NCI-H2171 treated with DMSO at 0.1 percent for 48 hours (cell line): ENCODE measurements at places on chromosomes 1 and 21.

DNA sequence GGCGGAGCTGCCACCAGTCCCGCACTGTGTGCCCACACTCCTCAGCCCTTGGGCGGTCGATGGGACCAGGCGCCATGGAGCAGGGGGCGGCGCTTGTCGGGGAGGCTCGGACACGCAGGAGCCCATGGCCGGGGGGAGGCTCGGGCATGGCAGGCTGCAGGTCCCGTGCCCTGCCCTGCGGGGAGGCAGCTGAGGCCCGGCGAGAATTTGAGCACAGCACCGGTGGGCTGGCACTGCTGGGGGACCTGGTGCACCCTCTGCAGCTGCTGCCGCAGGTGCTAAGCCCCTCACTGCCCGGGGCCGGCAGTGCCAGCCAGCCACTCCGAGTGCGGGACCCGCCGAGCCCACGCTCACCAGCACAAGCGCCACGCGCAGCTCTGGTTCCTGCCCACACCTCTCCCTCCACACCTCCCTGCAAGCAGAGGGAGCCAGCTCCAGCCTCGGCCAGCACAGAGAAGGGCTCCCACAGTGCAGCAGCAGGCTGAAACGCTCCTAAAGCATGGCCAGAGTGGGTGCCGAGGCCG lies 267.7 kb downstream of the RYR2 start:
- DNase-seq, result no peak

DNA sequence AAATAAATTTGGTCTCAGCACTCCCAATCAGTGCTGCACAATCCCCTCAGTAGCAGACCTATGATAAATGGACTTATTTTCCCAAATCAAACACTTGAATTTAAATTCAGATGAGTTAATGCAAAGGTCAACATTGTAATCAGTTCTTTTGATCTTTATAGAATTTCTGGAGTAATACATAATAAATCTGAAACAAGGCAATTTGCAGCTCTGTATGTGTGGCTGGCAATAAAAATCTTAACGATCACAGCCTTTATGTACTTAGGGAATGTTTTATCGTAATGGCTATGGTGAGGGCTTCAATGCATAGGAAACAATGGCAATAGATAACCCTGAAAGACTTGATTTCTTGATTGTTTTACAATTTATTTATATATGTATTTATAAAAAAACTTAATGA lies 91.4 kb downstream of the GPATCH2 start:
- no peak for DNase-seq

DNA sequence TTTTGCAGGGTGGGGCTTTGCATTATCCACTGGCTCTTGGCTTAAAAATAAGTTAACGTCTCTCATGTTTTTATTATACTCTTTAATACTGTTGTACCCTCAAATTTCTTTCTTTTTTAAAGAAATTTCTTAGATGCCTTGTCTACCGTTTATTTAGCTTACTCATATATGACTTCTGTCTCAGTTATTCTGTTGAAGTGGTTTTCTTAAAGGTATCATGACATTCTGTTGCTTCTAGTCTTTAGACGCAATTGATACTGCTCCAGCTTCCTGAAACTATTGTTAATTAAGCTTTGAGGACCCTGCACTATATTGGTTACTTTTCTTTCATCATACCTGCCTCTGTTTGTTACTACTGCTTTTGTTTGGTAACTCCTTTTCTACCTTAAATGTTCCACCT lies 11.7 kb downstream of the PKN2 start:
- no peak for DNase-seq

GRCh38 chr1:64915381-64916274 lies 50.7 kb downstream of the JAK1 start:
- DNase-seq, result no peak

DNA sequence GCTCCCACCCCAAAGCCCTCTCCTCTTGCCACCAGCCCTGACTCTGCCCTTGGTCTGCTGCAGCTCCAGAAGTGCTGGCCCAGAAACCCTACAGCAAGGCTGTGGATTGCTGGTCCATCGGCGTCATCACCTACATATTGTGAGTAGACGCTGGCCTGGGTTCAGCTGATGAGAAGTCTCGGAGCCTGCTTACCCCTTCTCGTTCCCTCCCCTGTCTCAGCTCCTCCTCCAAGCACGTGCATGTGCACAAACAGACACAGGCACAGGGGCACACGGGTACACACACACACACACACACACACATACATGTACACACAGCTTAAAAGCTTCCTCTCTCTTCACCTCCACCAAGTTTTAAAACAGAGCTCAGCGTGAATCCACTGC lies 24.3 kb downstream of the CAMK1G start:
- no peak for DNase-seq

DNA sequence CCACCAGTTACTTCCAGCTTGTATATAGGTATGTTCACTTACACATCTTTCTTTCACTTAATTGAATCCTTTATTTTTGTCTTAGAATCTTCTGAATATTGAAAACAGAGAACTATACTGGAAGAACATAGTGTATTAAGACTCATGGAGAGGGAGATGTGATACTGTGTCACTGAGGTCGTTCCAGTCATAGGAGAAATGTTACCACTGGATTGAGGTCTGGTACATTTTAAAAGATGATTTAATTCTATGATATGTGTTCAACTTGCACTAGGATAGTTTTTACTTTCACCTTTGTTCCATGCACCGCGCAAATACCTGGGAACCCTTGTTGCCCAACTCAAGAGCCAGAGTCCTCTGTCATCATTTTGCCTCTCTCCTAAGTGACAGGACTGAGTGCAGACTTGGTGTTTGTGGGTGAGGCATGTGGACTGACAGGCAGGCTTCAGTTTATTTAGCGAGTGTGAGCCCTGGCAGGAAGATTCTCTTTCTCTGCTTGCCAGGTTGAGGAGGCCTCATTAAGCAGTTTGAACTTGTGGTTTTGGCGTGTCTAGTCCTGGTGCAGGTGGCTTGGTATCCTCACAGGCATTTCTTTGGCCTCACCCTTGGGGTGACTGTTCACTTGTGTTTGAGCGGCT lies 63.7 kb downstream of the DYRK1A start:
- DNase-seq, result no peak
